ENCODE measurements at places on chromosomes 1 and 21.

DNA sequence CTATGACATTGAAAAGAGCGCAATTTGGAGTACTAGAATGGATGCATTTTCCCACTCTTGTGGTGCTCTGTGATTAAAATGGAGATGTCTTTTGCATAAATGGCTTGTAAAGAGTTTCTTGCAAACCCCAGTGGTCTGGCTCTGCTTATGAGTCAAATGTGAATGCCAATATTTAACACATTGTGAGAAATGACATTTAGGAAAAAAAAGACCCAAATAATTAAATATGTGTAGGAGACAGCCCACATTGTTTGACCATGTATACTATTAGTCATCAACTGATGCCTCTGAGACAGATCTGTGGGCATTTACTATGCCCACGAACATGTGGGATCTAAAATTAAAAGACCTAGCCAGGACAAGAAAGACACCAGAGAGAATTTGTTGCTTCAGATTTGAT lies 22.2 kb upstream of the RUNX1 start:
- DNase-seq = no peak

GRCh38 chr21:39633770-39634181 lies 21.0 kb downstream of the B3GALT5 start:
- no peak for DNase-seq

DNA sequence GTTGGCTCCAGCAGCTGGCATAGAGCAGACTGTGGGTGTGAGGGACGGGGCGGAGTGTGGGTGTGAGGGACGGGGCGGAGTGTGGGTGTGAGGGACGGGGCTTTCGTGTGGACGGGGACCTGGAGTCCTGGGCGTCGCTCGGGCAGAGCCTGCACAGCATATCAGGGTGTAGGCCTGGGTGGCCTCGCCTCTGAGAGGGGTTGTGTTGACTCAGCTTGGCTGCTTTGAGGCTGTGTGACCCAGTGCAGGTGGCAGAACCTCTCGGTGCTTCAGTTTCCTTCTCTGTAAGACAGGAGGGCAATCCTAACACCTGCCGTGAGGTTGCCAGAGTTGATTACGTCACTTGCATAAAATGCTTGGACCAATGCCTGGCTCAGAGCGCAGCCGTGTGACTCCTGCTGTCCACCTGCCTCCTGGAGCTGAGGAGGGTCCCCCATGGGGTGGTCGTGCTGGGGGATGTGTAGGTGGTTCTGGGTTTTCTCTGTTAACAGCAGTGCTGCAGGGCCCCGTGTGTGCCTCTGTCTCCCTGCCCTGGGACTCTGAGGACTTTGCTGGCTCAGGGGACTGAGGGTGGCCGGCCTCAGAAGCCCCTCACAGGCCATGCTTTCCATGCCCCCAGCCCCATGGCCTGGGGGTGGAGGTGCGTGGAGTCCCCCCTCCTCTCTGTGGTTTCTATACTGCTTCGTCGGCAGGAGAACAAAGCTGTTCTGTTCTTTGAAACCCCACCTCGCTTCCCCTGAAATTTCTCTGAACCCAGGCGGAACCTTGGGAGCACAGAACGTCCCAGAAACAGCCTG lies 15.4 kb downstream of the PDXK start:
- no peak for DNase-seq

DNA sequence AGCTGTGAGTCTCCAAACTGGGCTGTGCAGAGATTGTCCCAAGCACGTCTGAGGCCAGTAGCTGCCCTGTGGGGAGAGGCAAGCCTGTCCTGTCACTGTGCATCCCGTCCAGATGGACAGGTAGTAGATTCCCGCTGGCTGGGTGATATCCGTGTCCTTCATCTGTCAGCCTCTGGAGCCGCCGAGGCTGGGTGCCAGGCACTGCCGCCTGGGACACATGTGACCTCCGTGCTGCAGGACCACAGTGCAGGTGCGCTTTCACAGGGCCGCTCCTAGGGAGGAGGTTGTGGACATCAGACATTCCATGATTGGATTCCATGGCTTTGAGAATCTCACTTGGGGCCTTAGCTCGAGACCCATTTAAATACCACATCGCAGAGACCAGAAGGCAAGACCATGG lies 4.7 kb downstream of the PDXK start:
- no peak for DNase-seq

GRCh38 chr1:30637183-30637980 lies 86.0 kb downstream of the MATN1 start:
- no peak for DNase-seq

GRCh38 chr1:161047436-161048420 lies 2.0 kb upstream of the USF1 start:
- DNase-seq = no peak

- no peak for DNase-seq
These were observed 25.4 kb upstream of the ADARB1 start for GRCh38 chr21:45048968-45049367.

DNA sequence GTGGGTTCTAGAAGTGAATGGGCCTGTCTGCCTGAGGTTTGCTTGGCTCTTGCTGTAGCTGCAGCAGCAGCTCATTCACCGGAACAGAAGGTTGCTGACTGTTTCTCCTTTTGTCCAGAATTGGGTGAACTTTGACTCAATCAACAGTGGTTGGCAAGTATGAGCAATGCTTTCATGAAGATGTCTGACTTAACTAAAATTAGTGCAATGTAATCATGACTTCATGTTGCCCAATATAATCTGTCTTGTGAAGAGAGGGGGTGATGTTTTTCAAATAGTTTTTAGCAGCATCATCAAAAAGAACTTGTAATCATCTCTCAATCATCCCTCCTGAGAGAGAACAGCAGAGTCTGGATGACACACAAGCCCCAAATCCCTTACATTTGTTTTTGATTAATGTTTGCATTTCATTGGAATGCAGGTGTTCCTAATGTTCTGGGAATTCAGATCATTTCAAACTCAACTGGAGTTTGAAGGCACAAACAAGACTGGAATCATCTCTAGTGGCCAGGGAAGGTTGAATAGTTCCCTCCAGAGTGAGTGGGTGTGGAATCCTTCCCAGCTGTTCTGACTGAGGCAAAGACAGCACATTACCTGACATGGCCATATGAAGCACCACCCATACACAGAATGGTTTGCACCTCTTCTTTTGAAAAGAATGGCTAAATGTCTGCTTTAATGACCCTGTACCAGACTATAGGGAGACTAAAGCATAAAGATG lies 82.9 kb downstream of the HLX start:
- no peak for DNase-seq
